ENCODE measurements at places on chromosomes 3 and 15.
A peak's percentile ranks its signal among the peaks of the same experiment; 100 is the strongest.

DNA sequence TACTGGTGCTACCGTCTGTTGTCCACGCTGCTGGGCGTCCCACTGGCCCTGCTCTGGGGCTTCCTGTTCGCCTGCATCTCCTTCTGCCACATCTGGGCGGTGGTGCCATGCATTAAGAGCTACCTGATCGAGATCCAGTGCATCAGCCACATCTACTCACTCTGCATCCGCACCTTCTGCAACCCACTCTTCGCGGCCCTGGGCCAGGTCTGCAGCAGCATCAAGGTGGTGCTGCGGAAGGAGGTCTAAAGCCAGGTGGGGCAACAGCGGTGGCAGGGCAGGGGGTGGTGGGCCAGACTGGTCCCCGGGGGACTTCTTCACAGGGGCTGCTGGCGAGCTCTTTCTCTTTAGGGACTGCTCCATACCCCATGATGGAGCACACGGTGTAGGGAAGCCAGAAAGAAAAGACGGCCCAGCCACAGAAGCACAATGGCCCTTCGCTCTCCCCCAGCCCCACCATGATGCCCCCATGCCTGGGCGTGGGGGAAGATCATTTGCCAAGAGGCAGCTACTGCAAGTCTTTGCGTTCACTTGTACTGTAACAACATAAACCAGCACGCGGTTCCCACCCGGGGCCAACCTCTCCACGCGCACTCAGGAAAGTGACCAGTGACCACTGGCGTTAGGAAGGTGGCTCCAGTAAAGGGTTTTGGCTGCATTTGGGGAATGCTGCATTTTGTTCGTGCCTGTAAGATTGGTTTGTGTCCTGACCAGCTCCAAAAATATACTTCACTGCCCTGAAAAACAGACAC is 12.2 kb downstream of the CAV3 start:
- no peak for DNase-seq

DNA sequence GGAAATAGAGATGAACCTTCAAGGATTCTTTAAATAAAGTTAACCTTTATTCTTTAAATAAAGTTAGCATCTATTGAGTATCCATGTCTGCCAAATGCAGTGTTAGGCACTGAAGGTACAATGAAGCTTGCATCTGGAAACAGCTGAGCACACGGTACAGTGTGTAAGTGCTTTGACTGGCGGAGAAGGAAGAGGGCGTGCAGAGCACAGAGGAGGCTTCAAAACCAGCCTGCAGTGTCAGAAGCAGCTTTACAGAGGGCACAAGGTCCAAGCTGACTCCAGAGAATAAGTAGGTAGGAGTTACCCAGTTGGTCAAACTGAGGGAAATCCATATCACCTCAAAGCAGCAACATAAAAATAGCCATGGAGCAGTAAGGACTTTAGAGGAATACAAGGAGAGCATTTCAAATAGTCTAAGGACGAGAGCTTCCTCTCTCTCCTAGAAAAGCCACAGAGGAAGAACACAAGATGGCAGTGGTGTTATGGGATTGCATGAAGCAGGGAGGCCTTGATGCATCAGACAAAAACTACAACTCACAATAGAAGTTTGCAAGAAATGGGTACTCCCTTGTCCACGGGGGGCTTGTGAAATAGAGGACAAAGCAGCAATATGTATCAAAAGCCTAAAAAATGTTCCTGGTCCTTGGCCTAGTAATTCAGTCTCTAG is 60.3 kb upstream of the PPP2R3A start:
- DNase-seq = no peak

DNA sequence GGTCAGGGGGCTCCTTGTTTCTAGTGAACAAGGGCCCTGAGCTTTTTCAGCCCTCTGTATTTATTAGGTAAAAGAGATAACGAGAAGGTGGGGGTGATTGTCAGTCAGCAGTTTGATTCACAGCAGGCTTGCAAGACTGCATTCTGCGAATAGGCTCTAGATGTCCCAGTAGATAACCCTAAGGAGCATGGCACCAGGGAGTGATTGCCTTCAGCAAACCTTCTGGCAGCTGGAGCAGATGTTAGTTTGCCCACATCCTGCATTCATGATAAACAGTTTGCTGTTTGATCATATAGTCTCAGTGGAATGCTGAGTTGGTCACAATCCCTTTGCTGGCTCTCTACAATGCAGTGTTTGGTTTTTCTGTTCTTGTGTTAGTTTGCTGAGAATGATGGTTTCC is 161.3 kb upstream of the GADL1 start:
- peak; percentile 2 for DNase-seq

GRCh38 chr3:15936312-15936711 is 138.5 kb upstream of the ANKRD28 start:
- DNase-seq = no peak

All from hematopoietic multipotent progenitor cell treated with erythropoietin and hydrocortisone succinate and interleukin-3 and kit ligand, for 6 days (in vitro differentiated cells).